ENCODE measurements at places on chromosomes 6 and 20.

DNA sequence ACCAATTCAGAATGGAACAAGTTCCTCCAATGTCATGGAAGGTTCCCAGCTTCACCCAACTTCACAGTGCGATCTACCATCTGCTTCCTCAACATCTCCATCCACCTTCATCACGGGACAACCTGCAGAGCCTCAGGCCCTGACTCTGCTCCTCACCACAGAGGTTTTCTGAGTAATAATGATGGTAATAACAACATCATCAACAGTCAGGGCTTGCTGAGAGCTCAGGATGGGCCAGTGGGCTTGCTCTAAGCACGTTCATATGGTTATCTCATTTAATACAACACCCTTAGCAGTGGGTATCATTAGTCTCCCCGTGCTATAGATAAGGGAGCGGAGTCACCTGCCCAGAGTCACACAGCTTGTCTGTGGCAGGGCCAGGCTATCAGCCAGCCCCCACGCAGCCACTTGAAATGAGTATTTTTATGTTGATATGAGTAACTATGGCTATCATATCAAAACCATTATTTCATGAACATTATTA lies 38.6 kb downstream of the PREX1 start:
- no peak for DNase-seq

- no peak for DNase-seq
Observed at GRCh38 chr6:164315376-164315775, 900.9 kb downstream of the QKI start.

GRCh38 chr6:70353448-70353847 lies 50.6 kb upstream of the COL9A1 start:
- DNase-seq, result no peak

DNA sequence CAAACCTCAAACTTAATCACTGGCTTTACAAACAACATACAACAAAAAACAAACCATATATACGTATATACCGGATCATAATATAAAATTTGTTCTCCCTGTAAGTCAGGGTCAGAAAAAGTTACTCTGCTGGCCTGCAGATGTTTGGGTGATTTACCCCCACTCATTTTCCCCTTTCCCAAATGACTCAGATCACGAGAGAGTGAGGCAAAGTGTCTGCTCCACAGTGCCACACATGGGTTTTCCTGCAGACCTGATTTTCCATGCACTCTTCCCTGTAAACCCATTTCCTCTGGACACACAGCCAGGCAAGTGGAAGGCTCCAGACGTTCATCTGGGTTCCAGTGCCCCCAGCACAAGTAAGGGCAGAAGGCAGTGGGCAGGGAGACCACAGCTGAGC lies 23.5 kb downstream of the GFOD1 start:
- no peak for DNase-seq

DNA sequence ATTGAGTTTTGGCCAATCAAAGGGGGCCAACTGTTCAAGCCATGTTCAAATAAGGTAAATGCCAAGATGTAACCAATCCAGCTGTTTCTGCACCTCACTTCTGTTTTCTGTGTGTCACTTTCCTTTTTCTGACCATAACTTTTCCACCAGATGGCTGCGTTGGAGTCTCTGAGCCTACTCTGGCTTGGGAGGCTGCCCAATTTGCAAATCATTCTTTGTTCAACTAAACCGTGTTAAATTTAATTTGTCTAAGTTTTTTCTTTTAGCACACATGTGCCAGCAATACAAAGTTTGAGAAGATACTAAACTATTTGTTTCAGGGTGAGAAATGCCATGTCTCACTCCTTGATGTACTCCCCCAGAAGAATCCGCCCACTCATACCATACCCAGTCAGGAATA lies 52.1 kb downstream of the IYD start:
- no peak for DNase-seq

- no peak for DNase-seq
Observed at GRCh38 chr6:166364456-166364855, 18.3 kb downstream of the MPC1 start.

- peak; percentile 63 for DNase-seq
Observed at GRCh38 chr6:121851056-121851455, 415.6 kb downstream of the GJA1 start.

DNA sequence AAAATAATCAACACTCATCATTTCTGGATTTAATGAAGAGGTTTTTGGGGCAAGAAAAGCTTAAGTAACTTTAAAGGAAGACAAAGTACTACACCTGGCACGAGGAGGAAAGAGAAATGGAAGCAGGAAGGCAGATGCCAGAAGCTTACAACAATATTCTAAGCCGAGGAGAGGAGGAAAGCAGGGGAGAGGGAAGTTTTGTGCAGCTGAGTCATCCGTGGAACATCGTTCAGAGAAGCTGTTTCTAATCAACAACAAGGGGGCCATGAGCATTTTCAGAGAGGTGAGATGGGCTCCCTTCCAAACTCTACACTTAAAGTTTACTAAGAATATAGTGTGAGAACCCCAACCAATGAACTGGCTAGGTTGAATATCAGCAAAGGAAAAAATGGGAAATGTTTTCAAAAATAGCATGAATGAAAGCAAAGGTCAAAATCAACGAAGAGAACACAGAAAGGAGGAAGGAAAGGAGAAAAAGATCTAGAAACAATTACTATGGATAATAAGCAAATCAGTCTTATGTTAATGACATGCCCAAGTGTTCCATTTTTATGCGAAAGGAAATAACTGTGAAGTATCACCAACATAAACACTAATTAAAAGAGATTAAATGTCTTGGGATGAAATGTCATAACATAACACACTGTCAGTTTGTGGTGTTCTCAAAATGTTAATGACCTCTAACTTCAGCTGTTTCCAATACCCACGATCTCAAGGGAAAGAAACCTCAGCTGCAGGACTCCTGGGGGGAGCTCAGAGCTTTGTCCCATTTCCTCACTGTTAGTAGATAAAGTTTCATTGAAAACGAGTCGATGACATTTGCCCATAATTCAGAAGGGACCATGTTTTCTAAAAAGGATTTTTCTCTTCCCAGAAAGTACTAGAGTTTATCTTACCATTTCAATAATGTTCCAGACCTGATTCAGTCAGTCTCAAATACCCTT lies 203.4 kb upstream of the STXBP5 start:
- DNase-seq, result no peak

DNA sequence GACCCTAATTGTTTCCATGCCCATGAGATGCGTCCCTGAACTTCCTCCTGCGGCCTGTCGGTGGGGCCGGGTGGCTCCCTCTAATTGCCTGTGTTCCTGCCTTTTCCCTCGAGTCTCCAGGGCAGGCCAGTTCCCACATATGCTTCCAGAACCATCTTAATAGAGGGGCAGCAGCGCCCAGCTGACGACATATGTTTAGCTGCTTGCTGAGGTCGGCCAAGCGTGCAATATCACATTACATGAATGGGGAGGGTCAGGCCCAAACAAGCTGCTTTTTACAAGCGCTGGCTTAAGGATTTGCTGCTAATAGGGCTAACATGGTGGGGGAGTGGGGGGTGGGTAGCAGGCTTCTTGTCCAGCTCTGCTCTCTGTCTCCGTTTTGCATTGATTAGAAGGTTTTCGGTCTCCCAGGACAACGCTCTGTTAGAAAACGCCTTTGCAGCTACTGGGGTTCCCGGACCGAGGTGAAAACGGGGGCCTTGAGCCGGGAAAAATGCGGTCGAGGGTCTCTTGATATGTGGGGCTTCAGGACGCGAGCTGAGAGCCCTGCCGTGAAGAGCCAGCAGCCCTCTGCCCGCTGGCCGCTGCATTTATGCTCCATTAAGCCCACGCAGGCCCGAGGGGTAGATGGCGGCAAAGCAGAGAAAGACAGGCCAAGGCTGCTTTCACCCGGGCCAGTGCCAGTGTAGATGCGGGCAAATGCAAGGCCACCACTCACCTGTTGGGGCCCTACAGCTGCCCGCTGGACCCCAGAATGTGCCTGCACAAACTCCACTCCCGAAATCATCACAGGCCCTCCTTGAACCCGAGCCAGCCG lies 308.5 kb downstream of the BMP7 start:
- no peak for DNase-seq

DNA sequence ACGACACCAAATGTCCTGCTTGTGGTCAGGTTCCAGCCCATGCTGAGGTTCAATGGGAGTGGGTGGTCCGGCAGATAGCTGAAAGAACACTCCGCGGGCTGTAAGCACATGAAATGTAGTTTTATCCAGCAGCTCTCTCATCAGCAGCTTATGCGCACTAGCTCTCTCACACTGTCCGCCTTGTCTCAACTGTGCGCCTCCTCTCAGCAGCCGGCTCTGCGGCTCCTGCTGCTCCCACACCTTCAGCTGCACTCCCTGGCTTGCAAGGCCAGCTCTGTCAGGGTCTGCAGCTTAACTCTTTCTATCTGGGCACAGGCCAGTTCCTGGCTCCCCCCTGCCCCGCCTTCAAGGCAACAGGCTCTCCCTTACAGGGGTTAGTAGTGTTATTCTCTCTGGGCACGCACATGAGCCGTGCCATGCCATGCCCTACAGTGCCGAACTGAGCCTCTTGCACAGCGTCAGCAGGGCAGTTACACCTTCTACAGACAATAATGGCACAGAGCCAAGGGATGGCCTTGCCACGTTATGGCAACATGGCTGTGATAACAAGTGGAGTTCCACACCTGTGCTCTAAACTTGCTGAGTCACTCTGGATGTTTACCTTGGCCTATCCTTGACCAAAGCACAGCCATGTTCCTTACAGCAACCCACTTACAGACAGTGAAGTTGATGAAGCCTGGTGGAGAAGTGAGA lies 84.0 kb upstream of the LRFN2 start:
- DNase-seq, result no peak

GRCh38 chr20:54469293-54469692 lies 6.1 kb upstream of the DOK5 start:
- DNase-seq, result peak; percentile 50

GRCh38 chr6:77678048-77678447 lies 25.2 kb downstream of the MEI4 start:
- no peak for DNase-seq

GRCh38 chr20:6976106-6976900 lies 208.8 kb downstream of the BMP2 start:
- DNase-seq, result no peak

GRCh38 chr6:28983838-28984237 lies 21.3 kb downstream of the ZNF311 start:
- no peak for DNase-seq

- DNase-seq, result no peak
Observed at GRCh38 chr6:99780556-99780885, 173.9 kb downstream of the PRDM13 start.

- DNase-seq, result no peak
Observed at GRCh38 chr20:20837574-20838021, 125.2 kb upstream of the RALGAPA2 start.

DNA sequence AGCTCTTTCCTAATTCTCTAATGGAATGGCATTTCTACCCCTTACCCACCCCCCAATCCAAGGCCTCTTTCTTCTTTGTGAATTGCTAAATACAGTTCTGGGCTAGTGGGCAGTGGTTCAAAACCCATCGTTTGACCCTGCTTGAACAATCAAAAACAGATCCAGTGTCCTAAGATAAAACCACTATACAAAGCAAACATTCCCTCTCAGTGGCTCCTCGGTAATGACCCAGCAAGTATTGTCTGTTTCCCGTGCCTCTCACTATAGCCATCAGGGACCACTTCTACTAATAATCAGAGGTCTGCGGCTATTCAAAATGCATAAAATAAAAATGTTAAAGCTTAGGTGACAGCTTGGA lies 143.5 kb upstream of the AKAP12 start:
- DNase-seq, result no peak

GRCh38 chr20:7540018-7540417 lies 400.2 kb downstream of the HAO1 start:
- DNase-seq, result peak; percentile 0

DNA sequence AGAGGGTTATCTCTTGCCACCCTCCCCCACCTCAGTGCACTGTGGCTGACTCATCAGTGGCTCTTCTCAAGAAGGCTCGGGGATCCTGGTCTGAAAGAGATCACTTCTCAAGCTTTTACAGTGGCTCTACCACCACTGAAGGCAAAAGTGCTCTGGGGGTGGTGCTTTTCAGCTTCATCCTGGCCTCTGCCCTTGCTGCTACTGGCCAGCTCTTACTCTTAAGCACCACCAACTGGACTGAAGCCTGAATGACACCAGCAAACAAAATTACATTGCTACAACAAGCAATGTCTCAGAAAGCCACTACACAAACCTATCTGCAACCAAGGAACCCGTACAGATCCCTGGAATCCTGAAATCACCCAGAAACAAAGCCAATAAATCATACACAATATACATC lies 402.1 kb downstream of the EPHA7 start:
- peak; percentile 70 for DNase-seq

DNA sequence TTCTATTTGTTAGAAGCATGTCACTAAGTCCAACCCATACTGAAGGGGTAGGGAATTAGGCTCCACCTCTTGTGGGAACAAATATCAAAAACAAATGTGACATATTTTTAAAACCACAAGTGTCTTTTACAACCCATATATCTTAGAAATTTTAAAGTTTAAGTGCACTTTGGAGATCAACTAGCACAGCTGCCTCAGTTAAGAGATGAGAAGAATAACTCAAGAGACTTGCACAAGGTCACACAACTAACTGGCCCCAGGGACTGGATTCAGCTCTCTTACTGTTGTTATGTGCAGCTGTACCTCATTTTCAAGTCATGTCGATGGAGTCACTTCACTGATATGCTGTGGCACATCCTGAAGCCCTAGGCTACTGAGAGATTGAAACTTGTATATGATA lies 102.9 kb upstream of the BMP2 start:
- no peak for DNase-seq

GRCh38 chr6:71621918-71622519 lies 264.3 kb upstream of the RIMS1 start:
- no peak for DNase-seq

- no peak for DNase-seq
Observed at GRCh38 chr6:4017834-4018170, 61.1 kb downstream of the FAM217A start.

- DNase-seq, result no peak
Observed at GRCh38 chr6:116682334-116682712, 1.3 kb downstream of the KPNA5 start.

DNA sequence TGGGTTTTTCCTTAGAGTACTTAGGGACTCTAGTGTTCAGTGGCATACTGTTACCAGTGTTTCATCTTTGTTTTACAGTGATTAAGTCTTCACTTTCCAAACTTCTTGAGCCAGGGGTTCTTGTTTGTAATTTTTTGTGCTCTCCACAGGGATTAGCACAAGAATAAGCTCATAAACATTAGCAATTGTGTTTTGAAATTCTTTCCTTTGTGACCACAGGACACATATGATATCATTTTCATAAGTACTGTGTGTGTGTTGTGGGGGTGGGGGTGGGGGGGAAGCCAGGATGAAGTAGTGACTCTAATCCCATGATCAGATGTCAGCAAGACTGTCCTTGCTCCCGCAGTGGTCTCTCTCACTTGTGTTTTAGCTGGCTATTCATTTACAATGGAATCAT lies 101.5 kb upstream of the SCP2D1 start:
- no peak for DNase-seq

GRCh38 chr6:41470331-41471063 lies 75.7 kb upstream of the FOXP4 start:
- no peak for DNase-seq

DNA sequence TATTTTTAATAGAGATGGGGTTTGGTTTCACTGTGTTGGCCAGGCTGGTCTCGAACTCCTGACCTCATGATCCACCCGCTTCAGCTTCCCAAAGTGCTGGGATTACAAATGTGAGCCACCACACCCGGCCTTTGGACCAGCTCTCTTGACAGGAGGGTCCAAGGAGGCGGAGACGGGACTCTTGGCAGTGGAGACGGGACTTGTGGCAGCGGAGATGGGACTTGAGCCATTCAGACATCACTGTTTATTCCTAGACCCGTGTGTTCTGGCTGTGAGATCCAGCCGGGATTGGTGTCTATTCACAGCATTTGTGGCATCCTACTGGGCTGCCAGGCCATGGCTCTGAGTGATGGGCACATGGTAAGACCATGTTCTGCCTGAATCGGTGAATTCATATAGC lies 25.6 kb downstream of the PRPF6 start:
- no peak for DNase-seq

- DNase-seq, result no peak
Observed at GRCh38 chr6:30364591-30364990, 19.6 kb downstream of the RPP21 start.

Data from iPS DF 19.7 (cell line).